Fibroblast of gingiva (primary cell): ENCODE measurements at places on chromosomes 7 and 10.

DNA sequence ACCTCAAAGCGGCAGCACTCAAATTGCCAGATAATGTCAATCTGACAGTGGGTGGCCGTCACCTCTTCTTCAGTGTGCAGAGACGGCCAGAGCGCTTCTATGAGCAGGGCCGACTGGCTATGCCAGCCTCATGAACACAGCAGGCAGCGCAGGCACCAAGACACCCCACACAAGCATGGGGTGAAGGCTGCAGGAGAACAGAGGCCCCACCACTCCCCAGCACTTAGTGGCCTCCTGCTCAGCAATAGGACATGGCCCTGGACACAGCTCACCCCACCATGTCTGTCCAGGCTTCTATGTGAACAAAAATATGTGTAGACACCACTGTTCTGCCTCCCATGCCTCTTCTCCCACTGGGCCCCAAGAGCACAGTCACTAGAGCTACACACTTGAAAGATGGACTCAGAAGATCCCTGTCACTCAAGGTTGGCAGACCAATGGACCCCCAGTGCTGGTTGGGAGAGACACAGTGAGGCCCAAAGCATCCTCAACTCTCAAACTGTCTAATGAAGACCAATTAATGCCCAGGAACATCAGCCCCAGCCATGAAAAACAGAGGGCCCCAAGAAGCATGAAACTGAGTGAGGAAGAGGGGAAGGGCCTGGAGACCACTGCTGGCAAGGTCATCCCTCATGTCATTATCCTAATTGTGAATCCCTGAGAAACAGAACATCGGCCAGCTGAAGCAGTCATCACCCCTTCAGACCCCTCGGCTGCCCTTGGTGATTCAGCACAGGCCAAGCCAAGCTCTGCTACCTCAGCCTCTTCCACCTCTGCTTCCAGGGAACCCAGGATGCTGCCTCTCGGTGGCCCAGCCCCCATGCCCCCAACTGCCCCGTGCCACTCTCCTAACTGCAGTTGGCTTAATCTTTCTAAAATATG, 77.7 kb downstream of the GRID1 start:
- no peak for DNase-seq

GRCh38 chr10:115662422-115662821, 569.3 kb downstream of the ATRNL1 start:
- no peak for DNase-seq

GRCh38 chr10:35612385-35613106, 7.4 kb downstream of the GJD4 start:
- DNase-seq, result no peak

GRCh38 chr10:77512219-77512578, 125.4 kb downstream of the KCNMA1 start:
- DNase-seq, result no peak

DNA sequence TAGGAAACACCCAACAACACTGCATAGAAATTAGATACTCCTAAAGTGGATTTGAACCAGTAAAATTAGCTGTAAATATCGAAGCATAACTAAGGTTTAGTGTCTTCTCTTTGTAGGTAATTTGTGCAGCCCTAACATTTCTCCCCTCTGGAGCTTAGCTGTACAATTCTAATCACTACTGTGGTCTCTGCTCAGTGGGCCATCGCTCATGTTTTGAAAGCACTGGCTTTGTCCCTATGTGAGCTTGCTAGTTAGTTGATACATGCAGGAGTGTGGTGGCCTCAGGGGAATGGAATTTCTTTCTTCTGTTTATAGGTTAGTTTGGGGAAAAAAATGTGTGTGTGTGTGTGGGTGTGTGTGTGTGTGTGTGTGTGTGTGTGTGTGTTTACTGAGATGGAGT, 373.1 kb downstream of the DPP6 start:
- no peak for DNase-seq

GRCh38 chr10:103727546-103727963, 127.8 kb downstream of the SH3PXD2A start:
- DNase-seq, result no peak

- peak; percentile 36 for DNase-seq
Measured at GRCh38 chr10:125377368-125377767, 217.0 kb upstream of the CTBP2 start.

- DNase-seq, result no peak
Measured at GRCh38 chr10:55374917-55375316, 573.9 kb upstream of the PCDH15 start.

GRCh38 chr7:90269163-90269562, 24.2 kb downstream of the CFAP69 start:
- DNase-seq, result no peak

DNA sequence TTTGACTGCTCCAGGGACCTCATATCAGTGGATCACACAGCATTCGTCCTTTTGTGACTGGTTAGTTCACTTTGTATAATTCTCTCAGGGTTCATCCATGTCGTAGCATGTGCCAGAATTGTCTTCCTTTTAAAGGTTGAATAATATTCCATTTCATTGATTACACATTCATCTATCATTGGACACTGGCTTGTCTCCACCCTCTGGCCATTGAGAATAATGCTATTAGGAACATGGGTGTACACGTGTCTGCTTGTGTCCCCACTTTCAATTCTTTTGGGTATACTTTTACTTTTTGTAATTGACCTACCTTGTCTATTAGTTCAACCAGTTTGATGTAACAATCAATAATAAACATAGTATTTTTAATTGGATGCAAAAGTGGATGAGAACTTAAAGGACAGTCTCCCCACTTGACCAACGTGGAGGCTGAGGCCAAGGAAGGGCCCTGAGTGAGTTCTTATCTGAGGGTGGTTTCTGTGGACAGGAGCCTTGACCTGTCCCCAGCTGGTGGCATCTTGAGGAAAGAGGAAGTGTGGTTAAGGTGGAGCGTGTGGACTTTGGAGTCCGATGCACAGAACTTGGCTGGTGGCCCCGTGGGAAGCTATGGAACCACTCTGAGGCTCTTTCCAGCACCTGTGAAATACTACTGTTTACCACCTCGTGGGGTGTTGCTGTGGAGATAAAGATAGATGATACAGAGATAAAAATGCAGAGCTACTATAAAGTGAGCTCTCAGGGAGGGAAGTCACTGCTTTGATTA, 16.6 kb downstream of the WDFY4 start:
- DNase-seq, result no peak

DNA sequence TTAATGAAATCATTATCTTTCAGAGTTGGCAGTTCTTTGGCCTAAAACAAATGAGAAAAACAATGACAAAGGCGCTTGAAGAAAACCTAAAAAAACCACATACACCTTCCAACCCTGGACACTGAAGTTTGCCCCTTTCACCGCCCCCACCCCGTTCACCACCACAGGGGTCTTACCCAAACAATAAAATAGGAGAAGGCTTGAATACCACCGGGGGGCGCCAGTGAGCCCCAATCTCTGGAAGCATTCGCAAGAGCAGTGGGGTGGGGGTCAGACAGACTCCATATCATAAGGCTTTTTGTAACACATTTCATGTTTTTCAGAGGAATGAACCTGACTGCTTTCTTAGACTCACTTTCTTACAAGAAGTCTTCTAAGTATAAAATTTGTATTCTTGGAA, 163.6 kb downstream of the PIP4K2A start:
- DNase-seq, result no peak

- DNase-seq, result peak; percentile 93
Measured at GRCh38 chr10:88097536-88097935, 234.1 kb downstream of the PTEN start.

GRCh38 chr10:13183625-13184024, 22.3 kb downstream of the MCM10 start:
- DNase-seq, result no peak

GRCh38 chr10:101446071-101446470, 92.1 kb downstream of the BTRC start:
- DNase-seq, result no peak

GRCh38 chr10:129419397-129419796, 47.6 kb upstream of the MGMT start:
- DNase-seq, result no peak

DNA sequence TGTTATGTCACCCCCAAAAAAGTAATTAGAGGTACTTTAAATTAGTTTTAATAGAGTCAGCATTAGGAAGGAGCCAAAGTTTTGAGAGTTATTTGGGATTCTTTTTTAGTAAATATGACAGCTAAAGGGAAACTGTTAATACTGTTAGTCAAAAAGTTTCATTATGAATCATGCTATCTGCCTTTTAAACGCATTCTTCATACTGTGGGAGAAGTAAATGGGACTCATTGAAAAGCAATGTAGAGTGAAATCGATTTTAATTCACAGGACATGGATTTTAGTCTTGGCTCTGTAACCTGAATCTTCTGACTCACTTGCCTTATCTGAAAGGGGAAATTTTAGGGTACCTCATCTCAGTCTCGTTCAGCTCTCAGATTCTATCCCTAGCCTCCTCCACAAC, 105.1 kb downstream of the AASS start:
- DNase-seq, result no peak

- DNase-seq, result no peak
Measured at GRCh38 chr7:90864088-90864487, 268.0 kb downstream of the CDK14 start.

GRCh38 chr10:97210543-97210960, 24.8 kb upstream of the SLIT1 start:
- peak; percentile 58 for DNase-seq

DNA sequence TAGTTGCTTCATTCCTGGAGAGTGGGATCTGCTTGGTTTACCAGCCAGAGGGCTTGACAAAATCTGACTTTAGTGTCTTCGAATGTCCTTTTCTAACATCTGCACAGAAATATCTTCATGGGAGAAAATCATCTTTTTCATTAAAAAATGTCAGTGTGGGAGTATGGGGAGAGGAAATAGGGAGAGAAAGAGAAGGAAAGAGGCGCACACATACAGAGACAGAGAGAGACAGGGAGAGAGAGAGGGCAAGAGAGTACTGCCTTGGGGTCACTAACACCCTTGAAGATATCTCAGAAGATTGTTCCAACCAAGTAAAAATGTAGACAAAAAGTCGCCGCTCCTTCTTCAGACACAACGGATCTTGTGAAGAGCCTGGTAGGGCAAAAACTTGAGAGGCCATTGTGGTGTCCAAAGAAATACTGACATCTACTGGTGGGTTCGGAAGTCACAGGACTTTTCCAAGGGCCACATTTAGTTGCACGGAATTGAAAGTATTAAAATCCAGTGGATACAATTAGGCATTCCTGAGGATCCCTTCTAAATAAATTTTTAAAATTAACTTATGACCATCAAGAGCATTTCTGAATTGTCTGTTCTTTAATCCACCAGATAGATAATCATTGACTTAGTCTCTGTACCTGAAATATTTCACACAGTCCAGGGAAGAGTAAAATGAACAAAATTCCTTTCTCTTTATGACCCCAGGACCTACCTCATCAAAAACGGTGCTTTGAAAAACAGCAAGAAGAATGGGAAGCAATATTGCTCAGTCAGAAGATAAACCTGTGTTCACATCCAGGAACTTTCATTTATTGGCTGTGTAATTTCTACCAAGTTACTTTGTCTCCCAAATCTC, 29.7 kb downstream of the VIM start:
- peak; percentile 75 for DNase-seq

DNA sequence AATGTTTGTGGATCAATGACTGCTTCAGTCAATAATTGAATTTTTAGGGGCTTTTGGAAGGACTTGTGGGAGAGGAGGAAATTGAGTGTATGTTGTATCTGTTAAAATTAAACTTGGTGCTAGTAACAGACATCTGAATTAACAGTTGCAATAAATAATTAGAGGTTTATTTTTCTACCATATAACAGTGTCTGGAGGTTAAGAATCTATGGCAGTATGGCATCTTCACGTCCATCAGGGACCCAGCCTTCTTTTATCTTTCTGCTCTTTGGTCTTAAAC, 72.8 kb upstream of the HABP2 start:
- DNase-seq, result no peak

DNA sequence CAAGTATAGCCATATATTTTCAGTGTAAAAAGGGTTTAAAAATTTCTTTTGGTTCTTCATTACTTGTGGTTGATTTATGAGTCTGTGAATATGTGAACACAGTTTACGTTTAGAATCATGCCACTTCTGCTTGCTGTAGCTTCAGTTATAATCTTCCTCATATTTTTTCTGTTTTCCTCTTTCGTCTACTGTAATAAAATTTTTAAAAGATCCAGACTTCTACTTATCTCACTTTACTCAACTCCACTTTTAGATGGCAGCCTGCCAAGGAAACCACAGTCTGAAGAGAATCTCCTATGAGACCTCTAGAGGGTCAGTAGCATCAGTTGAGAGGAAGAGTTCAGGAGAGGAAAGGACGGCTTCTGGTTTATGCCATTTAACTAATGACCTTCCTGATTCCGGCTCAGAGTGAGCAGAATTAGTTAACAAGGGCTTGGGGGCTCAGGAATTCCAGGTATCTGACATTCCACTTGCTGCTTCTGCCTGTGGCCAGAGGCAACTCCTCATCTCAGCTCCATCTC, 21.4 kb downstream of the CREB5 start:
- no peak for DNase-seq

- no peak for DNase-seq
Measured at GRCh38 chr10:20457649-20458048, 439.5 kb downstream of the NEBL start.

GRCh38 chr10:86687750-86688149, 19.4 kb downstream of the LDB3 start:
- peak; percentile 77 for DNase-seq

DNA sequence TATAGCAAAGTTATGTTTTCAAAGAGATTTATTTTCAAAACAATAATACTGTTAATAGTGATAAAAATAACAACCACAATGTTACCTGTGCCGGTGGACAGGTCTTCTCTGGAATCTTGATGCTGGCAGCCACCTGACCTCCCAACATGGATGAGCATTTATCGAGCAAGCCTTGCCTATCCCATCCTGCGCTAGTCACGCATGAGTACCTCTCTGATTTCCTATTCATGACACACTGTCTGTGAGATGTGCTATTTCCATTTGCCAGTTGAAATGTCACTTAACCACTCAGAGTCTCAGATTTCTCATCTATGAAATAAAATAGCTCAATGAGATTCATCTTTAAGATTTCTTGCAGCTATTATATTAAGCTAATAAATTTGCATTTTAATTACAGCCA, 341.2 kb upstream of the VWC2 start:
- DNase-seq, result no peak

DNA sequence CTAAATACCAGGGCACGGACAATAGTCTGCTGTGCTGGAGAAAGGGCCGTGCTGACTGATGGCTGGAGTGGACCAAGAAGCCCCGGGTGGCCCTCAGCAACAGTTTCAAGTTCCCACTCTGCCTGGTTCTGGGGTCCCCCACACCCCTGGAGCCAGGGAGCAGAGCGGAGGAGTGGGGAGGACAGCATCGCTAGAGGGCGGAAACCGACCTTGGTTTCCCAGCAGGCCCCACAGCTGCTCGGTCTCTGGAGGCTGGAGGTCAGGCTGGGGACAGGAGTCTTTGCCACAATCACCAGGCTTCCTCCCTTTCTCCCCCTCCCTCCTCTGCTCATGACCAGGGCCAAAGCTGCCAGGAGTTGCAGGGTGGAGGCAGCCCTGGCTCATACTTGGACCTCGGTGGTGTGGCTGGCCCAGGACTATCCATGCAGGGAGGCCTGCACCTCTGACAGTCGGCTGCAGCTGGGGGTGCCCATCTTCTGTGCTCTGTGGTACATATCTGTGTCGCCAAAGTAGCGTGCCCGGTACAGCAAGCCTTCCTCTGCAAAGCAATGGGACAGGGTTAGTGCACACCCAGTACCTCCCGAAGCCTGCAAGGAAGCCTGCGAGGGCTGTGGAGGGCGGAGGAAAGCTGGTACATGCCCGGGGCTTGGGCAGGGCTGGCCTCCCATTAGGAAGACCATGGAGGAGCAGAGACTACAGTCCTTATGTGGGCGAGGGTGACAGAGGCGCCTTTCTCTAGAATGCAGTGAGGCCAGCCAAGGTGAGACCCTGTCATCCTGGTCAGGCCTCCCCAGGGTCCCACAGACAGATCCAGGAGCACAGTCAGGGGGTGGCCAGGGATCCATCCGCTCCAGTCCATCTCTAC, 19.1 kb downstream of the DNAJB12 start:
- peak; percentile 71 for DNase-seq

- no peak for DNase-seq
Measured at GRCh38 chr7:155183655-155184054, 113.5 kb downstream of the HTR5A start.
